ENCODE measurements at places on chromosomes 1 and 21.

- DNase-seq = no peak
Measured at GRCh38 chr1:186463511-186463910, 2.6 kb upstream of the PDC start.

DNA sequence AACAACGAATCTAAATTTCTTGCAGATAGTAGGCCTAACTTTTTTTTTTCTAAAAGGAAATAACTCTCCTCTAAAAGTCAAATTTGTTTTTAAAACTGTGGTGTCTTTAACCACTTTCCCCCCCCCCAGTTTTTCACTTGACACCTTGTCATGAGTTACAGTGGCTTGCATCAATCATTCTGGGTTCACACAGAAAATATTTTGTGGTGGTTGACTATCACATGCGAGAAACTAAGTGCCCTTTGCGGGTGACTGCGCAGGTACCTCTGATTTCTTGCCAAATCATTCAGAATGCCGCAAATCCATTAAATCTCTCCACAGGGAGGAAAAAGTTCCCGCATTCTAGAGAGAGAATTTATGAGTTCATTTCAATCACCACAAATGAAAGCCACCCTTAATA lies 23.8 kb upstream of the SAMSN1 start:
- no peak for DNase-seq

- no peak for DNase-seq
Measured at GRCh38 chr1:67588178-67588855, 96.7 kb upstream of the GADD45A start.

- no peak for DNase-seq
Measured at GRCh38 chr1:97841338-97841737, 79.5 kb downstream of the DPYD start.

DNA sequence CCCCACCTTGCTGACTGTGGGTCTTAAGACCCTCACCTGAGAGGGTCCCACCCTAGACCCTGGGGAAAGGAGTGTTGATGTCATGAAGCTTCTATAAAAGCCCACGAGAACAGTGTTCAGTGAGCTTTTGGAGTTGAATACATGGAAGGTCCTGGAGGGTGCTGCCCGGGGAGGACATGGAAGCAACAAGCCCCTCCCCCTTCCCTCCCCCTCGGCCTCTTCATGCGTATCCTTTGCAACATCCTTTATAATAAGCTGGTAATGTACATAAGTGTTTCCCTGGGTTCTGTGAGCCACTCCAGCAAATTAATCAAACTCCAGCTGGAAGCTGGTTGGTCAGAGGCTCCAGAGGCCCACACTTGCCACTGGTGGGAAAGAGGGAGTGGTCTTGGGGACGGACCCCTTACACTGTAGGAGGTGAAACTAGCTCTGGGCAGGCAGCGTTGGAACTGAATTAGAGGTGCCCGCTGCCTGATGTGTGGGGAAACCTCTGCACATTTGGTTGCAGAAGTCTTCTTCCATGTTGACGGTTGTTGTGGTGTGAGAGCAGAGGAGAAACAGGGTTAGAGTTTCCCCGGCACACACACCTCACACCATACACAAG lies 14.7 kb upstream of the COL6A1 start:
- no peak for DNase-seq

- DNase-seq = peak; percentile 1
Measured at GRCh38 chr1:227541796-227542152, 21.6 kb upstream of the ZNF678 start.

DNA sequence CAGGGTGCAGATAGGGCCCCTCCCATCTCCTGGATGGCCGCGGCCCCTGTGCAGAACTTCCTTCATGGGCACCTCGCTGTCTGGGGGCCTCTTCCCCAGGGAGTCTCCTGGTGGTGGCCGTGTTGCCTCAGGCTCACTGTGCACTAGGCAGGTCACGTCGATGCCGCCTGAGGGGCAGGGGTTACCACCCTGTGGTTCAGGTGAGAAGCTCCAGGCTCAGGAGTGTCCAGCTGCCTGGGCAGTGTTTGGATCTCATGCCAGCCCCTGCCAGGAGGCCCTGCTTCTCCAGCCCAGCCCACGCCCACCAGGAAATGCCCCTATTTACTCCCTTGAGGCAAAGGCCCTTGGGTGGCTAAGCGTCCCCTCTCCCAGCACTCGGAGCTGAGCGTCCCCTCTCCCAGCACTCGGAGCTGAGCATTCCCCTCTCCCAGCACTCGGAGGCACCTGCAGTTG lies 2.1 kb downstream of the ITGB2 start:
- no peak for DNase-seq

DNA sequence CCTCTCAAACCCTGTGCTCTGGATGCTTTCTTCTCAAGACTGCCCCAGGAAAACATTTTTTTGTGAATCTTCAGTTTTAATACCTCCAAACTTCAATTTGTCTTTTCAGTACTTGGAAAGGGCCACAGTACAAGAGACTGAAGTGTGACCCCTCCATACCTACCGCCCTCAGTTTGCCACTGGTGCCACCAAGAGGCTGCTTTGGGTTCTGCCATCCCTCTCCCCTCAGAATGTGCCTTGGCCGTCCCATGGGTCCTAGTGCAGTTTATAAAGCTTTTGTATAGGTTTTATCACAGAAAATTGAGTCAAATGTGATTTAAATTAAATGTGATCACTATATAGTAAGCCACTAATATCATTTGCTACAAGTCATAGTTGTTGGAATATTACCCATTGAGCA lies 60.8 kb upstream of the PGD start:
- DNase-seq = peak; percentile 46

- DNase-seq = peak; percentile 34
Measured at GRCh38 chr1:179231923-179232322, 2.4 kb upstream of the ABL2 start.
